ENCODE measurements at places on chromosomes 3 and 15.
A peak's percentile ranks its signal among the peaks of the same experiment; 100 is the strongest.

GRCh38 chr3:33364060-33364459 lies 76.1 kb downstream of the UBP1 start:
- no peak for DNase-seq

DNA sequence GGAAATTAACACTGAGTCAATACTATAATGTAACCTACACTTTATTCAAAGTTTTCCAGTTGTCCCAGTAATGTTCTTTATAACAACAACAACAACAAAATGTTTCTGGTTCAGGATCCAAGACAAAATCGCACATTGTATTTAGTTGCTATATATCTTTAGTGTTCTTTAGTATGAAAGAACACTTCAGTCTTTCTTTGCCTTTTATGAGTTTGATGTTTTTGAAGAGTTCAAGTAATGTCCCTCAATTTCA lies 7.6 kb upstream of the GRAMD1C start:
- no peak for DNase-seq

- no peak for DNase-seq
Measured at GRCh38 chr3:155248531-155249187, 44.8 kb downstream of the STRIT1 start.

DNA sequence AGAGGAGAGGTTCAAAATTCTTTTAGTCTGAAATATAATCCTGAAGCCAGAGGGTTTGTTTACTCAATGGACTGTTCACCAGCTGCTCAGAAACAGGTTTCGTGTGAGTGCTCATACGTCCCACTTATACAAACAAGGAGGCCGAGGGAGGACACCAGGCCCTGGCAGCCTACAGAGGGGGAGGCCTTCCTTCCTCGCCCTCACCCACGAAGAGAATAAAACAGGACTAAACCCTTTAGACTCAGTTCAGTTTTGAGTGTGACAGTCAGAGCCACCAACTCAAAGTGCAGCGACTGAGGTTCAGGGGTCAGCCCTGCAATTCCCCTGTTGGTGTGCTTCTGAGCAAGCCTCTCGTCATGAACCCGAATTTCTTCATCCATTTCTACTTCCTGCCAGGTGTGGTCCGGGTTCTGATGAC lies 17.3 kb downstream of the FAM174B start:
- no peak for DNase-seq

DNA sequence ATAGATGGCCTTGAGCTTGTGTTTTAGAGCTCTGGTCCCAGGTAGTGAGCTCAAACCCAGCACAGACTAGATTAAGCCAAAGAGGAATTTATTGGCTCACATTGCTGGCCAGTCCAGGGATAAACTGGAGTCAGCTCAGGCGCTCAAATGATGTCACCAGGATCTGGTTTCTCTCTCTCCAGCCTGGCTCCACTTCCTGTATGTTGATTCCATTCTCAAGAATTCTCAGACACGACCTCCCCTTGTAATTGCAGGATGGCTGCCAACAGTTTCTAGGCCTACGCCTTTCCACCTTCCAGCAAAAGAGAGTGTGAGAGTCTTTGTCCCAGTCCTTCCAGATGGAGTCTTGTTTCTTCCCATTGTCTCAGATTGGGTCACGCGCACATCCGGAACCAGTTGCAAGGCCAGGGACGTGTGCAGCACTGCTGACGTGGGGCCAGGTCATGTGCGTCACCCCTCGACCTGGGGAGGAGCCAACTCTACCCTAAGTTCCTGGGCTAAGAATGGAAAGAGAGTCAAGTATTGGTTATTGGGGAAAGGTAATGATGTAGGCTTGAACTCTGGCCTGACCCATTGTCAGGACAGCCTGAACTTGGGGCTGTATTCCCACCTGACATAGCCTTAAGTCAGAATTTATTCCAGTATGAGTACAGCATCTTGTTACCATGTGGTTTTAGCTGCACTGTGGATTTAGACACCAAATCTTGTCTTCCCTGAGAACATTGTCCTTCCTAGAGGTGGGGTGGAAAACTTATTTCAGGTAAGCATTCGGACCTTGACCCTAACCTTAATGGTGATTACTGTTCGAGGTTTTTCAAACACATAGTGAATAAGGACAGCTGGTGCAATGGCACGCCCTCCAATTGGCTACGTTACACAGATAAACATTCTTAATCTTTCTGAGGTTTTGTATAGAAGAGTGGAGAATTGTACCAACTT lies 31.6 kb downstream of the CACNA1D start:
- peak; percentile 17 for DNase-seq

Data from fibroblast of skin of right quadriceps (primary cell).